ENCODE measurements at places on chromosomes 11 and 22.
A peak's percentile ranks its signal among the peaks of the same experiment; 100 is the strongest.

DNA sequence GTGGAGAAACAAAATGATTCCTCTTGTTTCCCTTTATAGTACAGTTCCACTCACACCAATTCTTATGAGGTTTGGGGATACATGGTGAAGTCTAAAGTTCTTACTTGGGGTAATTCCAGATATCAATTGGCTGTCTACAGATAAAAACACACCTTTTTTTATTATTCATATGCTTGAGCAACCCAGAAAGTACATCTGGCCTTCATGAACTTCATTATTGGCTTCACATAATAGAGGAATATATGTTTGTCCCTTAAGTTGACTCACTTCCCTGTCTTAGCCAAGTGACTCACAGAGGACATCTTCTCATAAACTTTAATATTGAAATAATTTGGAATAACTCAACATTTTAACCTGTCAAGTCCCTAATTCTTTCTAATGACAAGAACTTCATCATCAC, 36.3 kb upstream of the SOX6 start:
- DNase-seq: no peak

GRCh38 chr11:100709233-100709957, 22.3 kb downstream of the ARHGAP42 start:
- DNase-seq: no peak

- no peak for DNase-seq
Measured at GRCh38 chr22:43154887-43155536, 3.7 kb downstream of the TSPO start.

DNA sequence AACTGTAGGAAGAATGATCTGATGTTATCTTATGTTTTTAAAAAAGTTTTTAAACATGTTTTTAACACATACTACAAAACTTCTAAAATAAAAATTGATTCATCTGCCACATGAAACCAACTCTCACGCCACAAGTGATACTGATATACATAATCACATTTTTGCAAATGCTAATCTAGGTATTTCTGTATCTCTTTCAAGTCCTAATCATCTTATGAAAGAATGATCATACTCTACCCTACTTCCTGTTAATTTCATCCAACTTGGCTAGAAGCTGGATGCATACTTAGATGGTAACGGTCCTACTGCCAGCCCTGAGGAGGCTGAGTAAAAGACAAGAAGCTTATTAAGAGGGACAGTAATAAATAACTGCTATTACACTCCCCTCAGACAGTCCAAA, 19.2 kb downstream of the THAP12 start:
- no peak for DNase-seq

DNA sequence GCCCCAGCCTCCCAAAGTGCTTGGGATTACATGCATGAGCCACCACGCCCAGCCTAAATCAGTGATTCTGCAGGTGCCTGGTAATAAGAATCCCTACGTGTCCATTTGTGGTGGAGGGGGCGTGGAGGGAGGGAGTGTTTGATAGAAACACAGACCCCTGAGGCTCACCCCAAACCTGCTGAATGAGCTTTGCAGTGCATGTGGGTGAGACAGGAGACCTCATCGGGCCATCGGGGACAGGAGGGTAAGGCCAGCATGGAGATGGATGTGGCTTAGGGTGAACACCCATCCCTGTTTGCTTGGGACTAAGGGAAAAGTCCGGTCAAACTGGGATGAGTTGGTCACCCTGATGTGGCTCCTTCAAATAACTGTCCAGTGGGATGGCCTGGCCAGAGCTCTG, 71.3 kb upstream of the ALX4 start:
- DNase-seq: no peak

DNA sequence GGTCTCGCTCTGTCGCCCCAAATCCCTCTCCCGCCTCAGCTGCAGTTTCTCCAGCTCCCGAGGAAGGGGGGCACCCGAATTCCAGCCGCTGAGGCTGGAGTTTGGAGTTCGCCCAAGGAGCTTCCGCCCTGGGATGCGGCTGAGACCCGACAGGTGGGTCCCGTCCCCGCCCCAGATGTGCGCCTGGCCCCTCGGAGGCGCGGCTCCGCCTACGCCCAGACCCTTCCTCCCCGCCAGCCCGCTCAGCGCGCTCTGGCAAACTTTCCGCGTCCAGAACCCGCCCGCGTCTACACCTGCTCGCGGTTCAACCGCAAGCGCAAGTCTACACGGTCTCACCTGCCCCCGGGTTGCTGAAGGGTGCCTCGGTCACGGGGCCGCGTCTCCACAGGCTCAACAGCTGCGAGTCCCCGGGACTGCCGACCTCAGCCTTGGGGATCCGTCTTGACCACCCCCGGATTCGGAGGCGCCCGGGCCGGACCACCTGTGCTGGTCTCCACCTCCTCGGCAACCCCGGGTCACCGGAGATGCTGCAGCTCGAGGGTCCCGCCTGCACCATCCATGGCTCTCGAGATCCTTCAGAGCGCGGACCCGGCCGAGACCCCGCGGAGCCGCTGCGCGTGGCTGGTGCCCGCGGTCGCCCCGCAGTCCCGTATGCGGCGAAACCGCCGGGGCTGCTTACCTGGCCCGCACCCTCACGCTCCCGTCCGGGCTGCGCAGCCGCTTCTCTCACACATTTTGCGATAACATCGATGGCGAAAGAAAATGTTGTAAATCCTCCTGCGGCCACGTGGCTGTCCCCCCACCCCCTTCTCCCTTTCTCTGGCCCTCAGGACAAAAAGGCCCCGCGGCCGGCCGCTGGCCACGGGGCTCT, 63.6 kb downstream of the NFAM1 start:
- no peak for DNase-seq

GRCh38 chr11:46222490-46223251, 54.8 kb upstream of the CREB3L1 start:
- no peak for DNase-seq

GRCh38 chr11:8913961-8914660, 3.1 kb downstream of the AKIP1 start:
- DNase-seq: peak; percentile 62

DNA sequence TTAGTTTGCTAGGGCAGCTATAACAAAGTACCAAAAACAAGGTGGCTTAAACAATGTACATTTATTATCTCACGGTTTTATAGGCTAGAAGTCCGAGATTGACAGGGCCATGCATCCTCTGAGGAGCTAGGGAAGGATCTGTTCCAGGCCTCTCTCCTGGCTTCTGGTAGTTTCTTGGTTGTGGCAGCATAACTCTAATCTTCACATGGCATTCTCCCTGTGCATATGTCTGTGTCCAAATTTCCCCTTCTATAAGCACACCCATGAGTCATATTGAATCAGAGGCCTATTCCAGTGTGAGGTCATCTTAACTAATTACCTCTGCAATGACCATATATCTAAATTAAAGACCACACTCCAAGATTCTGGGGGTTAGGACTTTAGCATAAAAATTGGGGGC, 31.3 kb upstream of the MMP13 start:
- no peak for DNase-seq

DNA sequence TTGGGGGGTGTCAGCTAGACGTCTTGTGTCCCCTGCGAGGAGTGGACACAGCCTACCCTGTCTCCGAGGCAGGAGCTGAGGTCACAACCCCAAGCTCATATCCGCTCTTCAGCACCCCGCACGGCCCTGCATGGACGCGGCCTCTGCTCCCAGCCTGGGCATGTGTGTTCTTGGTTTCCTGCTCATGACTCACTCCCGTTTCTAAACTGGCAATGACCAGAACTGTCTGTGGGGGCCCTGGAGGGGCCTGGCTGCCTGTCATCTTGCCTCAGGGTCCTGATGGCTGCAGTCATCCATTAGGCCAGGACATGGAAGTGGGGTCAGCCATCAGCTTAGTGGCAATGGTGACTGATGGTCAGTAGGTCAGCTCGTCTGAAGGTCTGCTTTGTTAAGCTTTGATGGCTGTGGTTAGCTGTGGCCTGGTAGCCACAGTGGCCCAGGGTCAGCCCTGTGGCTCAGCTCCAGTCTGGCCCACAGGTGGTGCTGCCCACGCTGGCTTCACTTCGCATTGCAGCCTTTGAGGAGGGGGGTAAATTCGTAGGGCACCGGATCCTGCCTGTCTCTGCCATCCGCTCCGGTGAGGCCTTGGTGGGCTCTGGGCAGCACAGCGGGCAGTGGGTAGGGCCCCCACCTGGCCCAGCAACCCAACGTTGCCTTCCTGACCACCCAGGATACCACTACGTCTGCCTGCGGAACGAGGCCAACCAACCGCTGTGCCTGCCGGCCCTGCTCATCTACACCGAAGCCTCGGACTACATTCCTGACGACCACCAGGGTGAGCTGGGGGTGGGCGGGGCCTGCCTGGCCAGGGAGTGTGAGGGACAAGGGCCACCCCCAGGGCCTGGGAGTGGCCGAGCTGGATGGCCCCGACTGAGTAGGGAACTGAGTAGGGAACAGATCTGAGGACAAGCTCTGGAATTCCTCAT, 12.0 kb downstream of the PLCB3 start:
- DNase-seq: no peak

GRCh38 chr11:112161012-112161411, 2.9 kb downstream of the IL18 start:
- no peak for DNase-seq

GRCh38 chr11:118868659-118869058, 15.0 kb upstream of the CXCR5 start:
- no peak for DNase-seq

DNA sequence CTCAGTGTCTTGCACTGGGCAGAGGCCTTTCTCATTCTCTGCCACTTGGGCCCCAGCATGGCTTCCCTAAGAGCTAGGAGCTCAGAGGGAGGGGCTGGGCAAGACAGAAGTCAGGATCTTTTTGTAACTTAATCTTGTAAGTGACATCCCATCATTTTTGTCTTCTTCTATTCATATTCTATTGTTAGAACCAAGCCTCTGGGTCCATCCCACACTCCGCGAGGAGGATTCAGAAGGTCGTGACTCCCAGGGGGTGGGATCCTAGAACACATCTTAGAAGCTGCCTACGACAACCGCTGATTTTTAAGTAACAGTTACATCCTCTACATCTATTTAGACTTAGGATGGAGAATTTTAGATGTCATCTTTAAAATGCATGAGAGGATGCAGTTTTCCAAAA, 1.5 kb upstream of the IL17RA start:
- no peak for DNase-seq

All from ecto neural progenitor cell (in vitro differentiated cells).